Stimulated activated CD4-positive, alpha-beta T cell treated with anti-CD3 and anti-CD28 coated beads, Interleukin-2, amount 100 ng/mL, for 4 hours (primary cell): ENCODE measurements at places on chromosomes 7 and 10.

DNA sequence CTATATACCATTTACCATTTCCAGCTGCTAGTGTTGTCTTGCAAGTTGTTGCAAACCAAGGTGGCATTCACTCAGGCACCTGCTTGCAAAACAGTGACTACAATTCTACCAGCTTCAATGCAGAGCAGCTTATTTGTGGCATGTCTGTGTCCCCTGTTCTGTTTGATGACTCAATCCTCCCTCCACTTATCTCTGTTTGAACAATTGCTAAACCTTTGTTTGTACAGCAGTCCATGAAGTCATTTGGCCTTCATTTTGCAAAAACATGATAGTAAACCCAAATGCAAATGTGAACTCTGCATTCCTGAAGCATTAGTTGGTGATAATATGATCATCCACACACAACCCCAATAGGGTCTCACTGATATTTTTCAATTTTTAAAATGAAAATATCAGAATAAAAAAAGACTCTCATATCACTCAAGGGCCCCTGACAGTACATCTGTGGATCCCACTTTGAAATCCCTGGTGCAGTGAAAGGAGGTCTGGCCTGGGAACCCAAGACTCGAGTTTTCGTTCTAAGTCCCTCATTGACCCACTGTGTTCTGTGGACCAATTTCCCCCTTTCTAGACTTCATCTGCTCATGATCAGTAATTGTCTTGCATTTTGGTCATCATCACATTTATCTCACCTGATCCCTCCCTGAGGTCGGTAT, 425.4 kb downstream of the RPS24 start:
- DNase-seq, result no peak

- no peak for DNase-seq
These were observed 283.3 kb downstream of the TNS3 start for GRCh38 chr7:47298636-47299035.

DNA sequence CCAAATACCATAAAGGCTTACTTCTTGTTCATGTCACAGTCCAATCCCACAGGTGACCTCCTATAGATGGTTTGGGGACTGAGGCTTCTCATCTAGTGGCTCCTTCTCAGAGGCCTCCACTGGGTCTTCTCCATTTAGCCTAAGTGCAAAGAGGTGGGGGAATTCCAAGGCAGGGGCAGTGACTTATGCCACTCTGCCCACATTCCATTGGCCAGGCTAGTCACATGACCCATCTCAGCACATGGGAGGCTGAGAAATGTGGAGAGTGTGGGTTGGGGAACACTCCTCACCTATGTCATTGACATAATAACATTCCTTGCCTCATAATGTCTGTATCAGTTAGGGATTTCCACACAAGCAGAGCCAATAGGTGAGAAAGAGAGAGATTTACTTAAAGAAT, 104.3 kb upstream of the PLXNA4 start:
- DNase-seq, result no peak

GRCh38 chr7:131829947-131830558, 273.6 kb upstream of the PODXL start:
- DNase-seq, result no peak

GRCh38 chr10:74335501-74335900, 184.5 kb downstream of the ADK start:
- no peak for DNase-seq

GRCh38 chr7:13352677-13353076, 636.8 kb downstream of the ETV1 start:
- no peak for DNase-seq
